ENCODE measurements at places on chromosomes 13 and 19.

DNA sequence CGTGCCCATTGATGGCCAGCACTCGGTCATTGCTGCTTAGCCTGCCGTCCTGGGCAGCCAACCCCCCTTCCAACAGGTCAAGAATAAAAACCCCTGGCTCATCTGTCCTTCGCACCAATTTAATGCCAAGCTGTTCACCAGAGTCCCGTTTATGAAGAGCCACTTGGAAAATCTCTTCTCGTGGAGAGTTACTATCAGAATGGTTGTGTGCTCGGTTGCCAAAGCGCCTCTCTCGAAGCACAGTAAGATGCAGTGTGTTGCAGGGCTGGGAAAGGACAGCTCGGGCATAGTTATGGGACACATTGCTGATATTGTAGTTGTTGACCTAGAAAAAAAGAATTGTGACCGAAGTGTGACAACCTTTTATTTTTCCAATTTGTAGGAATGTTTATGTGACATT is 57.9 kb downstream of the LNX2 start:
- no peak for DNase-seq

DNA sequence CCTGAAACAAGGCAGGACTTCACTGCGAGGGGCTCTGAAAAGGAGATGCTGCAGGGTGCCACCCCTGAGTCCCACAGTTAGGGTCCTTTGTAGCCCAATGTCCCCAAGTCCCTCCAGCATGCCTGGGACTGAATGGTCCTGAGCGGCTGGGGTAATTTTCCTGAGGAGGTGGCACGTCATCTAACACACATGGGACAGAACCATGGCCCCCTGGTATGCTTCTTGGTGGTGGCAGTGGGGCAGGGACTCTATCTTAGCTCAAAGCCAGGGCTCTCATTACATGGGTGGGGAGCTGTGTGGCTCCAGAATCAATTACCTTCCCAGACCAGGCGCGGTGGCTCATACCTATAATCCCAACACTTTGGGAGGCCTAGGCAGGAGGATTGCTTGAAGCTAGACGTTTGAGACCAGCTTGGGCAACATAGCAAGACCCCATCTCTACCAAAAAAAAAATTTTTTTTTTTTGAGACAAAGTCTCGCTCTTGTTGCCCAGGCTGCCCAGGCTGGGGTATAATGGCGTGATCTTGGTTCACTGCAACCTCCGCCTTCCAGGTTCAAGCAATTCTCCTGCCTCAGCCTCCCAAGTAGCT is 7.9 kb upstream of the SLC7A9 start:
- no peak for DNase-seq

DNA sequence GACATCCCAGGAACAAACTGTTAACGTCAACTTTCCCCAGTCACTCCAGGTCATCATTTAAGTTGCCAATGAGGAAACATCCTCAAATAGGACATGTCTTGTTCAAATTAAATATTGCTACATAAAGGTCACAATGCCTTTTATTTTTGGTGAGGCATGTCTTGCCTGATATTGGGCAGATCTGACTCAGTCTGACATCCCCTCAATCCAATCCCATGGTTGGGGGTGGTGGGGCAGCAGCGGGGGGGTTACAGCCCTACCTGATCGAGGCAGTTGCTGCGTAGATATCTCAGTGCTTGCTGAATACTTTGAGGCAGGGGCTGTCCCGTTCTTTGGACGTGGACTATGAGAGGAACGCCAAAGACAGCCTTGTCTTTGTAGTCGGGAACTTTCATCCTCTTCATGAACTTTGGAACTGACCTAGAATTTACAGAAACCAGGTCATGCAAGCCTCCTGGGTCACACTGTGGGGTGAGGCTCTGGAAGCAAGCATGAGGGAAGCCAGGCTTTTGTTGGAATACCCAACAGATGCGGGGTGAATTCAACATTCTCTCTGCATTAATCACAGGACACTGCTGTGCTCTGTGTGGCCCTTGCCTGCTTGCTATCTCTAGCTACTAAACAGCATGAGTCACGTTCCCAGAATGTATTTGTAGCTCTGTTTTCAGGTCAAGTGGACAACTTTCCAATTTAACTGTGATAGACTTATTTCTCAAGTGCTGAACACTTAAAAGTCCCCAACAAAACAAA is 109.8 kb downstream of the KL start:
- no peak for DNase-seq

DNA sequence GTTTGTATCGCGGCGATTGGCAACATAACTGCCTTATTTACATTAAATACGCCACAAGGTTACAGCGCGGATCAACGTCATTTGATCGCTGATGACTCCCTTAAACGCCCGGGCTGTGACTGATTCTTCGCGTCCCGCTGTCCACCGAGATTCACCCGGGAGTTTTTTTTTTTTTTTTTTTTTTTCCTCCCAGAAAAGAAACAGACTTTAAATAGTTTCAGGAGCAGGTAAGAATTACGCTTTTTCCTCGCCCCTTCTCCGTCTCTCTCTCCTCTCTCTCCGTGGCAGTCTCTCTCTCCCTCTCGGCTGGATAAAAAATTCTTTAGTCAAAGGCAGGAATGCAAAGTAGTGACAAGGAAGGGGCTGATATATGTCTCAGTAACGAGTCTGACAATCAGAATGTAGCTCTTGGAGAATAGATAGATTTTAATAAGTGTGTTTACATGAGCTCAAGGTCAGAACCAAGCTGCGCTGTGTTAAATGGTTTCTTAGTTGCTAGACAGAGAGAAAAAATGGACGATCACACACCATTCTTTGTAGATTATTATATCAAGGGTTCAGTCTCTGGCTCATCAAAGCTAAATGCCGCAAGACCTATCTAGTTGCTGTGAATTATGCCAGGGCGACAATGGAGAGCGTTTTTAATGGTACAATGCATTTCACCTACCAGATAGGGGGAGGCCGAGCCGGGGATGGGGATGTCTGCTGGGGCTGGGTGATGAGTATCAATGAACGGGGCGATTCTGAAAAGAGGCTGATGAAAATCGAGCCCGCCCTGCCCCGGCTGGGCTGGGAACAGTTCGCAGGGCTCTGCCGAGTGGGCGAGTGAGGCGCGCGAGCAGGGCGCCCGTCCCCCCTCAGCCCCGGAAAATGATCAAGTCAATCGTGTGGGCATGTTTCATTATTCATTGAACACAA is 147.2 kb upstream of the ZNF536 start:
- no peak for DNase-seq

DNA sequence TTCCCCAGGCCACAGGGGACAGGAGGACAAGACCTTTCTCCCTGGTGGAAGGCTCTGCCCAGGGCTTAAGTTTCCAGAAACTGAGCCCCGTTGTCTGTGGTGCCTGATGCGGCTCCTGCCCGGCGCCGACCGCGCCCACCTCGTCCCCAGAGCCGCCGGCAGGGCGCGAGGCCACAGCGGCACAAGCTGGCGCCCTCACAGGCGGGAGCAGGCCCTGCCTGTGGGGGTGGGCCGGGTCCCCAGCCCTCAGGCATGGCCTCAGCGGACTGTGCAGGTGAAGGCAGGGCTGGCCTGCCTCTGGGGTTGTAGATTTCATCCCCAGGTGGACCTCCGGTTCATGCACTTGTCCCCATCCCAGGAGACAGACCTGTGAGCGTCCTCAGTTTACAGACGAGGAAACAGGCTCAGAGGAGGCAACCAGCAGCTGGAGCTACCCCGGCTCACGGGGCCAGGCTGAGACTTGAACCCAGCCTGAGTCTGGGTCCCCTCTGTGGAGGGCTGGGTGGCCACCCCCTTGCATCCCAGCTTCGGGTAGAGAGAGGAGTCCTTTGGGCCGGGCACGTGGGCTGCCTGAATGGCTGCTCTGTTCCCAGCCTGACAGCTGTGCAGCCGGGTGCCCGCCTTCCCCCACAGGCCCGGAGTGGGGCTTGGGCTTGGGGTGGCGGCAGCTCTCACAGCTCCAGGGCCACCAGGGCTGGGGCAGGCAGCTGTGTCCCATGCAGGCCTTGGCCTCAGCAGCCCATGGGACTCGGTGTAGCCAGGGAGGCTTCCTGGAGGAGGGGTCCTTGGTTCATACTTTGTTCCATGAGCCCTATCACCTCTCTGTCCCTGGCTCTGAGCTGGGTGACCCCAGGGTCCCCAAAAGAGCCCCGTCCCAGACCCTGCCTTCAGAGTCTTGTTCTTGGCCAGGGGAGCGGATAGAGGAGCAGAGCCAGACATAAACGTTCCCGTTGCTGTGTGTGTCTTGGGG is 26.8 kb downstream of the PIAS4 start:
- DNase-seq = no peak

- no peak for DNase-seq
Observed at GRCh38 chr13:33452873-33453517, 167.4 kb upstream of the STARD13 start.

GRCh38 chr19:29031216-29031615 is 181.7 kb downstream of the UQCRFS1 start:
- DNase-seq = no peak
